ENCODE measurements at places on chromosomes 1 and 21.

GRCh38 chr1:12622506-12622905 is 4.5 kb upstream of the DHRS3 start:
- peak; percentile 59 for DNase-seq

- no peak for DNase-seq
These were observed 29.3 kb downstream of the SGIP1 start for GRCh38 chr1:66563094-66563800.

DNA sequence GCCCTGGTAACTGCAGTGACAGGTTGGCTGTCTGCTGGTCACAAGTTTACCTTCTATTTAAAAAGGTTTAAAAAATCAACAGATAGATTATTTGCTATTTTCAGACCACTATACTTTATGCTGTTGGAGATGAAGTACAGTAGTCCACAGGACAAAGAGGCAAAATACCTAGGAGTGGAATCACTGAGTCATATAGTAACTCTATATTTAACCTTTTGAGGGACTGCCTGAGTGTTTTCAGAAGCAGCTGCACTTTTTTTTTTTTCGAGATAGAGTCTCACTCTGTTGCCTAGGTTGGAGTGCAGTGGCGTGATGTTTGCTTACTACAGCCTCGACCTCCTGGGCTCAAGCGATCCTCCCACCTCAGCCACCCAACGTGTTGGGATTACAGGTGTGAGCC is 11.7 kb downstream of the CNIH4 start:
- DNase-seq, result no peak

DNA sequence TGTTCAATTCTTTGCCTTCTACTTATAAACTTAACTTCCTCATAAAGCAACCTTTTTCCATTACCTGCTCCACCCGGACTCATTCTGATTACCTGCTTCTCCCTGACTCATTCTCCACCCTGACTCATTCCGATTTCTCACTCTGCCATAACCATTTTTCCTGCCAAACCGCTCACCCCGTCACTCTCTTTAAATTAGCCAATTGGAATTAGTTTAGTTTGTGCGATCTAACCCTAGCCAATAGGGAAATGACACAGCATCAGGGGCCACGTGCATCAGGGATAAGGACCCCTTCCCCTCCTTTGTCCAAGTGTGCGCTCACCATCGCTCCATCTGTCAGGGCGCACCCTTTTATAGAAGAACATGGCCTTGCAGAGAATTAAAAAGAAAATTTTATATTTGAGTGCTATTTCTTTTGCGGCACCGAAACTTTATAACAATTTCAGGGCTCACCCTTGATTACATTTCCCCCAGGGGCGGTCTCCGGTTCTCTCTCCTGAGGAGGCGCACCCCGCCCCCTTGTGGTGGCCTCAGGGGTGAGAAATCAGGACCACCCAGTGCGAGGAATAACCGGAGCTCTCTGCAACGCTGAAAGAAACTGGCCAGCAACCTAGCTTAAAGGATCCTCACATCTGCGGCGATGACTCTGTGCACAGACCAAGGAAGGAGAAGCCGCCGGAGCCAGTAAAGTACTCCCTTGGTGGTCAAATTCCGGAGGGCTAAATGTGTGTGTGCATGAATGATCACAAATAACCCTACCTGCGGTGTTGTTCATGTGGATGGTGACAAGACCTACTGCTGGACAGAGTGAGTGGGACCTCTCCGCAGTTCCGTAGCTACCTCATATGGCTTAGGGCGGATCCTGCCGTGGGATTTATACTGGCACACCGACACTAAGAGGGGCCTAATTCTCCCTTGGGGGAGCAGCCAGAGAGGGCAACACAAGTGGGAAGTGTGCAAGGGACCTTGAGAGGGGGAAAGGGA is 30.3 kb upstream of the CBR3 start:
- peak; percentile 53 for DNase-seq

DNA sequence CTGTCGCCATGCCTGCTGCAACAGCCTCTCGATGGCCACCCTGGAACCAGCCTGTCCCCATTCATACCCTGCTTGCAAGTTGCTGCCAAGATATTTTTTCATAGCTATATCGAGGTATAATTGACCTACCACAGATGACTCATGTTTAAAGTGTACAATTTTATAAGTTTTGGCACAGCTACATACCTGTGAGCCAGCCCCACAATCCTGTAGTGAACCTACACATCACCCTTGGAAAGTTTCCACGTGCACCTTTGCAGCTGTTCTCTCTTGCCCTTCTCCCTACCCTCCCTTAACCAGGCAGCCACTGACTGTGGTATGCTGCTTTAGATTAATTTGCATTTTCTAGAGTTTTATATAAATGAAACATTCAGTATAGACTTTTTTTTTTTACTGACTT is 23.0 kb upstream of the KCNJ6 start:
- DNase-seq, result no peak

DNA sequence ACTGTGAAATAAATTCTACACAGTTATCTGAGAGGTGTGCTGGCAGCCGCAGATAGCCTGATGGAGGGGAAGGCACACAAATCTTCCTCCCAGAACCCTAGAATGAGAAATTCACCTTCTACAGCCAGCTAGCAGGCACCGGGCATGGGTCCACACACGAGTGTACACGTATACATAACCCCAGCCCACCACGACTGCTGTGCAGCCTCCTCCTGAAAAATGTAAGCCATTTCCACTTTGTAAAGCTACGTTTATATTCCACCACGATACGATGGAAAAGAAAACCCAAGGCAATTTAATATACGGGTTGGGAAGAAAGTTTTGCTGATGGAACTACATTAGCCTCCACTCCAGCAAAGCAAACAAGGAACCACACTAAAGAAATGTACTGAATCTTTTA is 1.8 kb downstream of the BTG3 start:
- DNase-seq, result peak; percentile 44

DNA sequence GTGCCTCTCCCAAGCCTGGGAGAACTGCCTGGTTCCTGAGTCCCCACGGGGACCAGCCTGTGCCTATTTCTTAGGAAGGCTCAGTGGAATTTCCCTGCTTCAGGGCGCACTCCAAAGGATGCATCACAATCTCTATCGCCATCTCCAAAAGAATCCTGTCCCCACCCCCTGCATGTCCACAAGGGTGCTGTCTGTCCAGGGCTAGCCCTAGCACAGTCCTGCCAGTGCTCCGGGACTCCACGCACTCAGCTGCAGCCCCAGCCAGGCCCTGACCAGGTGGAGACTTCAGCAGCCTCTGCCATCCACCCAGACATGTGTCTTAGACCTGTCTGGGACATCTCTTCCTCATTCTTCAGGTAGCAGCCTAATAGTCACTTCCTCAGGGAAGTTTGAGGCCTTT is 199.7 kb downstream of the GRIK3 start:
- no peak for DNase-seq

- DNase-seq, result no peak
These were observed 1.2 kb downstream of the EFNA1 start for GRCh38 chr1:155128755-155129473.

DNA sequence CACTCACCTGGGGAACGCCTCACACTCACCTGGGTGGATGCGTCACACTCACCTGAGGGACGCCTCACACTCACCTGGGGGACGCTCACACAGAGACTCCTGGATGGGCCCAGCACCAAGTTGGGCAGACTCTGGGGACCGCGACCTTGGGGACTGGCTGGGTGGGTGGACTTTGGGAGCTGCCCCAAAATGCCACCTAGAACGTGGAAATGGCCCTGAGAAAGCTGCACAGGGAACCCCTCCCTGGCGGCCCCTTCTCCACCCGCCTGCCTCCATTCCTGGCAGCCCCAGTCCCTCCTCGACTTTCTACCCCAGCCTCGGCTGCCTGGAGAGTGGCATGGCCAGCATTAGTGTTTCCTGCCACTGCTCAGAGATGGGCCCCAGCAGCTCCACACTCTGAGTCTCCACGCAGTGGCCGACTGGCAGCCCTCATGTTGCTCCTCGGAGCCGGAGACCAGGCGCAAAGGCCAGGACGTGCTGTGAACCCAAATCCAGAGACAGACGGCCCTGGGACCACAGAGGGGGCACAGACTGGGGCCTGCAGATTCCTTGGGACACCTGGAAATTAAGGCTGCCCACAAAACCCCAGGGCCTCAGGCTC is 46.5 kb upstream of the ACTRT2 start:
- no peak for DNase-seq

DNA sequence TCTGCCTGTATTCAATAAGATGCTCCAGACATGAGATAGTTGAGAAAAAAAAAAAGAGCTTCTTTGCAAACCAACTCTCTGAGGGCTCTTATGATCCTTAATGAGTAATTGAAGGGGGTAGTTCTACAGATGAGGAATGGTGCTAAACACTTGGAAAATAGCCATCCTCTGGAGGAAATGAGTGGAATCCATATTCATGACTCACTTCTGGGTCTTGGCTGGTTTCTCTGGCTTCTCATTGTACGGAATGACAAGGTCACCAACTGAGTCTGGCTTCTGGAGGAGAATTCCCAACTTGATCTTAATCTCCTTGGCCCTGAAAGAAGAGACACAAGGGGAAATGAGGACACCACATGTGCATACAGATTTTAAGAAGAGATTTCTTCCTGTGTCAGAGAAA is 34.7 kb downstream of the RGS5 start:
- DNase-seq, result no peak

- no peak for DNase-seq
These were observed 3.3 kb downstream of the RD3 start for GRCh38 chr1:211488641-211489040.

- DNase-seq, result no peak
These were observed 99.2 kb upstream of the KCNK2 start for GRCh38 chr1:214983126-214983869.

GRCh38 chr21:38134084-38134873 is 122.5 kb upstream of the KCNJ15 start:
- DNase-seq, result no peak

DNA sequence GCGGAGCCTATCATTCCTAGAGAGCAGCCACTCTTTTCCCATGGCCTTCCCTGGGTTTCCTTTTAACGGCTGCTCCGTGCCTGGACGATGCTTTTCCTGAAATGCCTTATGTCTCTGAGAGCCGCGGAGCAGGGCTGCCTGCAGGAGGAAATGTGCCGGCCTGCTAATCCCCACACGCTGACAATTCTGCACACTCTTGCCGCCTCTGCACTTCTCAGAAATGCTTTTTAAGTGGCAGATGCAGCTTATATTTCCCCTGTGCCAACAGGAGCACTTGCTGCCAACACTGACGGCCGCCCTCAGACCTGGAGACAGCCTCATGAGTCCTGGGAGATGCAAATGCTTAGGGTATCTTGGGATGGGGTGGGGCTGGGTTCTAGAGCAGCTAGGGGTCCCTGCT is 253.2 kb downstream of the GRIK3 start:
- DNase-seq, result no peak

- no peak for DNase-seq
These were observed 707.8 kb downstream of the USP25 start for GRCh38 chr21:16437586-16437985.

DNA sequence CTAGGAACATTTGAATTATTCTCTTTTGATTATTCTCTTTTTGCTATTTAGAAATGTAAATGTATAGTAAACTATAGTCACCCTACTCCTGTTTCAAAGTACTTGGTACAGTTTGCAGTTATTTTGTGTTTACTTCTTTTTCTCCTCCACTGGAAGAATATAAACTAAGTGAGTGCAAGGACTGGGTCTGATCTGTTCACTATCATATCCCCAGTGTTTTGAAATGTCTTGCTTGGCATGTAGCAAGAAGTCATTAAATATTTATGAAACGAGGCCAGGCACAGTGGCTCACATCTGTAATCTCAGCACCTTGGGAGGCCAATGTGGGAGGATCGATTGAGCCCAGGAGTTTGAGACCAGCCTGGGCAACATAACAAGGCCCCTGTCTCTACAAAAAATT is 35.8 kb upstream of the PODN start:
- DNase-seq, result no peak

- DNase-seq, result no peak
These were observed 2.1 kb downstream of the KLHL21 start for GRCh38 chr1:6600410-6601048.

- no peak for DNase-seq
These were observed 109.5 kb downstream of the PSMG1 start for GRCh38 chr21:39073717-39074116.

DNA sequence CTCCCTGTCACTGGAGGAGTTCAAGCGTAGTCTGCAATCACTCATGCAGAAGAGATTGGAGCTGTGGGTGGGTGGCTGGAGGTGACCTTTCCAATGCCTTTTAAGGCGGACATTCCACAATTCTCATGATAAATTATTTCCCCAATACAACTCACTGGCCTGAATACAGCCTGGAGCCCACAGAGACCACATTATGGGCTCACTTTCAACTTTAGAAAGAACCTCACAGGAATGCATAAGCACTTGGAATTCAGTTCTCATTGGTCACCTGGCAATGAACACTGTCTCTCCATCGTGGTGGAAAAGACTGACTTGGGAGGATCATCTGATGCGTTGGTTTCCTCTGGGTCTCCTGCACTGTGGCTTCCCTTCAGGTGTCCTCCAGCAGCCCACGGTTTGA is 151.8 kb upstream of the KCND3 start:
- DNase-seq, result no peak

GRCh38 chr1:171140956-171141687 is 44.0 kb upstream of the FMO2 start:
- peak; percentile 59 for DNase-seq

- no peak for DNase-seq
These were observed 60.6 kb downstream of the UCHL5 start for GRCh38 chr1:192998536-192998935.

GRCh38 chr1:202834771-202835547 is 24.2 kb downstream of the PCAT6 start:
- no peak for DNase-seq

GRCh38 chr1:223714849-223715603 is 2.7 kb downstream of the CAPN2 start:
- no peak for DNase-seq

GRCh38 chr1:160083968-160084770 is 2.8 kb downstream of the KCNJ9 start:
- DNase-seq, result no peak

DNA sequence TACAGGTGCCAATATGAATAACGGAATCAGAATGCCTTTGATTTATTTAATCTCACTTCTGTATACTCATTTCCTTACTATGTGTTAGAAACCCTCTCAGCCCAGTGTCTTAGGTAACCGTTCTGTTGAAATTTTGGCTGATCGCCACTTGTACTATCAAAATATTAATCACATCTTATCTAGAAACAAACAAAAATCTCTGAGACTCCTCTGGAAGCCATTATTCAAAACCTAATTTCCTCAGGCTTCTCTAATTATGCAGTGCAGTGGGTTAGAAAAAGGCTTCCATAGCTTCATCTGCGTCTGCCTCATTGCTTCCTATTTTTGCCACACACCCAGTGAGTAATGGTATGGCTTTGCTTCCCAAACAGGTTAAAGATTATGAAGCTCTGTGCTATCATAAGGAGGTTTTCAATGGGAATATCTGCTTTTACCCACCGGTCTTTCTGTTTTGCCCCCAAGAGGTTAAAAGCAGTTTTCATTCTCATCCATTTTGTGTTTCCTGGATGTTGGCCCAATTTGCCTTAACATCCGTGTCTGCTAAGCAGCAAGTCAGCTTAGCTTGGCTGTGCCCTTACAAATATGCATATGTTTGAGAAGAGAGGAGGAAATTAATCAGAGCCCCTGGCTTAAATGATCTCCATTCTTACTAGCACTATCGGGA is 129.6 kb downstream of the RYR2 start:
- DNase-seq, result no peak

- DNase-seq, result no peak
These were observed 87.2 kb downstream of the MAN1C1 start for GRCh38 chr1:25703671-25704266.

GRCh38 chr1:59520827-59521418 is 224.0 kb downstream of the FGGY start:
- DNase-seq, result peak; percentile 44

- DNase-seq, result no peak
These were observed 1.1 kb upstream of the CSF1 start for GRCh38 chr1:109909561-109909960.

- DNase-seq, result peak; percentile 27
These were observed 17.4 kb upstream of the IFNAR2 start for GRCh38 chr21:33212159-33212851.

GRCh38 chr1:94298861-94299260 is 61.5 kb upstream of the ARHGAP29 start:
- DNase-seq, result no peak

All from right hindlimb (tissue), 1 donor.